ENCODE measurements at places on chromosomes 2 and 18.

DNA sequence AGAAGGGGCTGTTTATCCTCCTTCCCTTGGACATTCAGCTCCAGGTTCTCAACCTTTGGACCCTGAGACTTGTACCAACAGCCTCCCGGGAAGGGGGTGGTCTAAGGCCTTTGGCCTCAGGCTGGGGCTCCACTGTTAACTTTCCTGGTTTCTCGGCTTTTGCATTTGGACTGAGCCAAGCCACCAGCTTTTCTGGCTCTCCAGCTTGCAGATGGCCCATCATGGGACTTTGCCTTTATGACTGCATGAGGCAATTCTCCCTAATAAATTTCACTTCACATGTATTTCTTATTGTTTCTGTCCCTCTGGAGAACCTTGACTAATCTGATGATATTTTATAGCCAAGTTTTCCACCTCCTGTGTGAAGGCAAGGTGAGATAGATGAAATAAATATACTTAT lies 180.8 kb downstream of the PPP1R1C start:
- no peak for DNase-seq

- DNase-seq = no peak
Measured at GRCh38 chr2:241126771-241127202, 22.5 kb downstream of the PASK start.

- no peak for DNase-seq
Measured at GRCh38 chr2:101983928-101984327, 7.8 kb upstream of the IL1R2 start.

- no peak for DNase-seq
Measured at GRCh38 chr18:45650321-45650720, 35.0 kb downstream of the SLC14A2 start.

DNA sequence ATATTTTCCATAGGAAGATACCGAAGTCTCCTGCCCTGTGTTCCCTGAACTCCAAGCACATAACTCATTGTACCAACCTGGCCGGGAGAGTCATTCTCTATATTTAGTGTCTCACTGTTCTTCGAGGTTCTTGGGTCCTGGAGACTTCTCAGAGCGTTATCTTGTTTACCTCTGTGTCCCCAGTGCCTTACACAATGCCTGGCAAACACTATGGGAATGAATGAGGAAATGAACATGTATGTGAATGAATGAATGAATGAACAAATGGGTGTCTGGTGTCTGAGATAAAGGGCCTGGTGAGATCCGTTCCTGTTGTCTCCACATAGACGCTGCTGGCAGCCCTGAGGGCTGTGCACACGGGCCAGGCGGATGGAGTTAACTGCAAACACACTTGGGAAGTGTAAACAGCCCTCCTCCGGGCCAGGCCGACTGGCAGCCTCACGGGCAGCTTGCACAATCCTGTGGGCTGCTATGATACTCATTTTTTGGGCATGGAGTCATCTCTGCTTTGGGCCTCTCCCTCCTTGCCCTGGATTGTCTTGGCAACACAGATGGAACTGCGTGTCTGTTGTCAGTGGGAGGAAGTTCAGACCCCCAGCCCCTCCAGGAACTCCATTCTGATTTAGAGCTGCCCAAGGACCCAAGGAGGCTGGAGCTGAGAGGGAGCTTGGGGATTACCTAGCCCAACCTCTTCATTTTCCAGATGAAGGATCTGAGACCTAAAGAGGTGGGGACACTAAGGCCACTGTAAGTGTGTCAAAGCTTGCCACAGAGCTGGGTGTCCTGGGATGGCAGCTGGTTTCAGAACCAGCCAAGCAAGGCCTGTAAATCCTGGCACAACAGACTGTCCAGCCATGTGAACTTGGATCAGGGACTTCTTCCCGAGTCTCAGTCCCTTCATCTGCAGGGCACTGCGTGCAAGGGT lies 124.4 kb downstream of the INHBB start:
- DNase-seq = peak; percentile 70

DNA sequence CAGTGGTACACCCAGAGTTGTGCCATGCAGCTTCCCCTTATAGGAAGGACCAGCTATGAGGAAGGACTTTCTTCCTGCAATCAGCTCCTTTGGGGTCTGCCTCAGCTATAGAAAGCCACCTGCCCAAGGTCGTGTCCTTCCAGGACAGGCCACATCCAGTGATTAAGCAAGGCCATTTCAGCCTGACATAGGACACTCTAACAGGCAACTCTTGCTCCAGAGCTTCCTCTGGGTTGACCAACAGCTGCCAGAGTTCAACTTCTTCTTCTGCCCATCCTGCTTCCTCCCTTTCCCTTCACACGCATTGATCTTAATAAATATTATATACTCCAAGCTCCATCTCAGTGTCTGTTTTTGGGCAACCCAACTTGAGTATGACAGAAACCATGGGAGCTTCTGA lies 12.8 kb downstream of the LRP2 start:
- no peak for DNase-seq

- DNase-seq = no peak
Measured at GRCh38 chr18:35477497-35477896, 20.3 kb downstream of the INO80C start.

DNA sequence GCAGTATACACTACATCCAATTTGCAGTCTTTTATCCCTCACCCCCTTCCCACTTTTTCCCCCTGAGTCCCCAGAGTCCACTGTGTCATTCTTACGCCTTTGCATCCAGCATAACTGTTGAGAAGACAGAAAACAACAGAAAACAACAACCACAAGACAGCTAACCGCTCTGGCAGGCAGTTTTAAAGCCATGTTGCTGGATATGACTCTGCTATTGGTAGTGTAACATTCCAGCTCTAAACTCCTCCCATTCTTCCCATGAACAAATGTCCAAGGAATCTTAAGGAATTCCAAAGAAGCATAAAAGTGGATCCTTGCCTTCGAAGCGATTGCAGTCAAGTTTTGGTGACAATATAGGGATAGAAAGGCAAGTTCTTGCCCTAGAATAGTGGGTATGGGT lies 599.1 kb downstream of the NYAP2 start:
- DNase-seq = no peak

DNA sequence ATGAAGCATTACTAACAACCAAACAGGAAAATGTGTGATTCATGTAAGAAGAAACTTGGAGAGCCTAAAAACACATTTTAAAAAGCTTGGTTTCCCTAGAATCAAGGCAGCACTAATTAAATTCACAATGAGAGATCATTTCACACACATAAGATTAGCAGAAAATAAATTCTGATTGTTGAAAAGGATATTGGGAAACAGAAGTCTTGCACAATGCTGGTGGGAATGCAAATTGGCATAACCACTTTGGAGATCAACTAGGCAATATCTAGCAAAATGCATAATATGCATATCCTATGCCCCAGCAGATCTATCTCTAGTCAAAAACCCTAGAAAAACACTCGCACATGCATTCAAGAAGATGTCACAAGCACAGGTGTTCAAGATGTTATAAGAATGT lies 75.3 kb upstream of the SIX3 start:
- DNase-seq = no peak

DNA sequence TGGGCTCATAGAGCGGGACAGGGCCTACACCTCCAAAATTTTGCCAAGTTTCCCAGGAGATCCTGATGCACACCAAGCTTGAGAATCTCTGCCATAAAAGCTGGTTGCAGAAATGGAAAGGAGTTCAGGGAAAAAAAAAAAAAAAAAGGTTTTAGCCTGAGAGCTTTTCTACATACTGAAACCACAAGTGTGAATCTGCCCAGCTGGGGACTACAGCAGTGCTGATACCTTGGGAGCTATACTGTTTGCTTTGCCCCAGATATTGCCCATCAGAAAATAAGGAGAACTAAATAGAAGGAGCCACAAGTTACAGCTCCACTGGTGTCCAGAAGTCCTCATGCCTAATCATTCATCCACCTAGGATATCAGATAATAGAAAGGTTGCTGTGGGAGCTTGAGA lies 38.4 kb upstream of the NCKAP5 start:
- DNase-seq = no peak

GRCh38 chr2:216171011-216171410 lies 61.9 kb downstream of the XRCC5 start:
- no peak for DNase-seq

GRCh38 chr2:205709319-205709718 lies 27.0 kb downstream of the NRP2 start:
- DNase-seq = no peak

DNA sequence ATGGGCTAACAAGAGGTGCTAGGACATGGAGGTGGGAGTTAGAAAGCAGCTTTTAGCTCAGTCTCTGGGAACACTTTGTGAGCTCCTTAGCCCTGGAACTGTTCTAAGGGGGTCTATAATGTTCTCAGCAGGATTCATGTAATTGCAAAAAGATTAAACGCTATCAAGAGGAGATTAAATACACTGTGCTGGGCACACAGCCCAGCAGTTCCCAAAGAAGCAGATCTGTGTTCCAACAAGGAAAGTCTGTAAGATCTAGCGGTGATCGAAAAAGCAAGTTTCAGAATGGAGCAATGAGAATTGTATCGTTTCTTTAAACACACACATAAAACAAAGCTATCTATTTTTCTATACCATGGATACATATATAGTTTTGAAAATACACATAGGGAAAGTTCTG lies 2.4 kb upstream of the ARID5A start:
- DNase-seq = no peak

DNA sequence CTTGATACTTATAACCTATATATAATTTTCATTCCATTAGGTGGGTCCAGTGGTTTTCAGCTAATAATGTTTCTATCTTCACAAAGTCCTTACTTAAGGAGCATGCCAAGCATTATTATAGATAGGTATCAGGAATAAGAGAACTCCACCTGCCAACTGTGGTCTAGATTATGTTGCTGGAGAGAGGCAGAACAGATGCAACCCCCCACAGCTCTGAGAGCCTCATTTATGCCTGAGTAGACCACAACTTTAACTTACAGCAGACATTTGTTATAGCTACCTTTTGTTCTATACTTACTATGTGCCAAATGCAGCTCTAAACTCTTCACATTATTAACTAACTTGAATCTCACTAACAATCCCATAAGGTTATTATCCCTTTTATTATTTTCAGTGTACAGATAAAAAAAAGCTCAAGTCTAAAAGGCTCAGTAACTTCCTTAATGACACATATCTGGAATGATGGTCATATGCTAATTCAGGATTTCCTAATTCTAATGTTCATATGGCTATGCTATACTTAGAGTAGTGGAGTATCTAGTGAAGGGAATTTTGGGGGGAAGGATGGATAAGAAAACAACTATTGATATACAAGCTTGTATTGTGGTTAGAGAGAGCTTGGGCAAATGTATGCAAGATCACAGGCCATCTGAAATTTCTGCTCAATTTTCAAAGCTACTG lies 119.1 kb upstream of the RND3 start:
- no peak for DNase-seq

GRCh38 chr2:316381-316780 lies 28.5 kb upstream of the ALKAL2 start:
- DNase-seq = no peak

GRCh38 chr18:38961880-38962279 lies 1396.3 kb upstream of the CELF4 start:
- DNase-seq = no peak

GRCh38 chr2:239275847-239276831 lies 124.7 kb downstream of the HDAC4 start:
- peak; percentile 66 for DNase-seq

DNA sequence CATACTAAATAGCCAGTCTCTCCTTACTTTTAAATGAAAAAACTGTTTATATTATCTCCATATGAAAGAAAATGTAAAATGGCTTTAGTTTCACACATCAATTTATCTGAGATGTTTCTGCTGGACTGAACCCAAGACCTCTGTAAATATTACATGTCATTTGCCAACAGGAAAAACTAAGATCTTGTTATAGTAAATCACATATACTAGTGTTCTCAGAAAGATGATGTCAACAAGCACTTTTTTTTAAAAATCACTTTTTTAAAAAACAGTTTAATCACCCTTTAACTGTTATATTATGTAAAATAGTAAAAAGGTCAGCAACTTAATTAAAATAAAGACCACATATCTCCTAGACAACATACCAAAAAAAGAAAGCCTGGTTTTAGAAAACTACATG lies 46.3 kb downstream of the PTPN2 start:
- DNase-seq = no peak

- no peak for DNase-seq
Measured at GRCh38 chr18:79760881-79761280, 36.9 kb upstream of the KCNG2 start.

GRCh38 chr2:148218326-148219075 lies 197.6 kb downstream of the MBD5 start:
- DNase-seq = no peak

- no peak for DNase-seq
Measured at GRCh38 chr2:160912276-160912675, 248.0 kb upstream of the TANK start.

DNA sequence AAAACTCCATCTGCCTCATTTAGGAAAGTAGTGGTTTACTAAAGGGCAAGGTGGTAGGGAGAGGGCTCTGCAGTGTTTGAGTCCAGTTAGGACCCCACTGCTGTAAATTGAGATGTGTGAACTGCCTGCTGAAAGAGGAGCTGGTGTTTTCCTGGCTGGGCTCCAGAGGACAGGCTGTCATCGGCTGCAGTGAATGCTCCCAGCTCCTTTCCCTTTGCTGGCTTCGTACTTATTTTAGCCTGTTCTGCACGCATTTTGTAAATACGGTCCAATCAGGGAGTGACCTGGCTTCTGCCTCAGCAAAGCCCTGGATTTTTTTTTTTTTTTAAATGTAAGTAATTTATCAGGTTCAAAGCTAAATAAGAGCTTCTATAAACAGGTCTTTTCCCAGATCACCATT lies 37.5 kb downstream of the SLC4A3 start:
- DNase-seq = no peak

- DNase-seq = no peak
Measured at GRCh38 chr2:118992740-118993391, 50.9 kb downstream of the MARCO start.

GRCh38 chr18:55227771-55228170 lies 268.5 kb upstream of the CCDC68 start:
- no peak for DNase-seq

GRCh38 chr18:32086881-32087280 lies 4.8 kb upstream of the RNF138 start:
- DNase-seq = no peak

GRCh38 chr18:24609254-24609653 lies 148.8 kb downstream of the HRH4 start:
- DNase-seq = no peak

GRCh38 chr2:6806604-6807003 lies 59.1 kb downstream of the CMPK2 start:
- no peak for DNase-seq

GRCh38 chr18:46155641-46156051 lies 51.5 kb downstream of the HAUS1 start:
- DNase-seq = no peak

GRCh38 chr2:240855670-240856069 lies 13.0 kb upstream of the AGXT start:
- DNase-seq = no peak

- peak; percentile 72 for DNase-seq
Measured at GRCh38 chr2:178404368-178404767, 46.6 kb downstream of the PRKRA start.

- no peak for DNase-seq
Measured at GRCh38 chr2:96107708-96108065, 8.7 kb downstream of the ADRA2B start.
